Stimulated activated CD8-positive, alpha-beta memory T cell treated with anti-CD3 and anti-CD28 coated beads, Interleukin-4, amount 100 ng/mL, for 4 hours (primary cell): ENCODE measurements at places on chromosomes 6 and 20.

- DNase-seq: no peak
Observed at GRCh38 chr6:43912116-43912577, 142.1 kb downstream of the VEGFA start.

DNA sequence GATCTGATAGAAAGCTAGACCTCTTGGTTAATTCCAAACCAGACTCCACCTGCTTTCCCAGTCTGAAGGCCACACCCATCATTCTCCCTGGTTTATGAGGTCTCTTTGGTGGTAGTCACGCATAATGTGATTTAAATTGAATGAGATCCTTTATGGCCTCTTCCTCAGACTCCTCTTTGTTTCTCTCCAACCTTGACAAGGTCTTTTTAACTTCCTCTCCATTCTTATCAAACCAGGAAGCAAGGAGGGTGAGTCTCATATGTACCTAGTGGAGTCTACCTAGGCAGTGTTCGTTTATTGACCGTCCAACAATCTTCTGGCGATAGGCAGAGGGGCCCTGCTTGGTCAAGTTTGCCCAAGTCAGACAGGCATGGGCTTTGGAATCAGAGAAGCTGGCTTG is 184.2 kb upstream of the LAMP5 start:
- DNase-seq: no peak

DNA sequence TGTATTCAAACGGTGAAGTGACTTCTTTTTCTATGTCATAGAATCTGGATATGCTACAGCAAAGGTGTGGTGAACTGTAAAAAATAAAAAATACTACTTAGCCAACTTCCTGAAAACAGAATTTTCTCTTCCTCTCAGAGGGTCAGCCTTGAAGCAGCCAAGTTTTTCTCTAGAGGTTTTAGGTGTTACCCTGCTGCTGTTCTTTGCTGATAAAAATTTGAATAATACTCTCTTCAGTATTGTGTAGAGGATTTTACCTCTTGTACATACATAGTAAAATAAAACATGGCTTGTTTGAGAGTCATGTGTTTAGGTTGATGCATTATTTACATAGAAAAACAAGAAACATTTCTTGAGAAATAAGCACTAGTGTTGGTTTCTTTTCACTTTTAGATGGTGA is 458.4 kb downstream of the TBC1D32 start:
- DNase-seq: no peak

DNA sequence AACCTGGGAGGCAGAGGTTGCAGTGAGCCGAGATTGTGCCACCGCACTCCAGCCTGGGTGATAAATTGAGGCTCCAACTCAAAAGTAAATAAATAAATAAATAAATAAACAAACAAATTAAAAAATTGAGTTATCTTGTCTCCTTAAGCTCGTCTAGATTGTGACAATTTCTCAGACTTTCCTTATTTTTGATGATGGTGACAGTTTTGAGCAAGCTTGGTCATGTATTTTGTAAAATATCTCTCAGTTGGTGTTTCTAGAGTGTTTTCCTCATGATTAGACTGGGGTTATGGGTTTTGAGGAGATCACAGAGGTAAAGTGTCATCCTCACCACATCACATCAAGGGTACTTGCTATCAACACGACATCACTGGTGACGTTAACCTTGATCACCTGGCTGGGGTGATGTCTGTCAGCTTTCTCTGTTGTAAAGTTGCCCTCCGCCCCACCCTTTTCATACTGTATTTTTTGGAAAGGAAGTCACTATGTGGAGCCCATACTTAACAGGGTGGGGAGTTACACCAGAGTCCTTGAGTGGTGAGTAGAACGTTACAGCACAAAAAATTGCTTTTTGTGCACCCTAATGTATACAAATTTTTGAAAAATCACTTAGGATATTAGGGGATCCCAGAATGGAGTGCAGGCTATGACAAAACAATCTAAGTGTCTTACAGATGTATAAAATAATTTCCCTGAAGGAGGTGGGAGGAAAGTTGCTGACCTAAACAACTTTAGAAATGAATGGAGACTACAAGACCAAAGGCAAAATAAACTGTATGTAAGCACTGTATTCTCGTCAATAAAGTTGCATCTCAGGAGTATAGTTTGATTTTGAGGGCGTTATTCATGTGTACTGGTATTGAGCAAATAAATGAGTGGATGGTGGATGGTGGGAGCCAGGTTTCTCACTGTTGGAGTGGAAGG is 116.4 kb upstream of the SGK1 start:
- no peak for DNase-seq

DNA sequence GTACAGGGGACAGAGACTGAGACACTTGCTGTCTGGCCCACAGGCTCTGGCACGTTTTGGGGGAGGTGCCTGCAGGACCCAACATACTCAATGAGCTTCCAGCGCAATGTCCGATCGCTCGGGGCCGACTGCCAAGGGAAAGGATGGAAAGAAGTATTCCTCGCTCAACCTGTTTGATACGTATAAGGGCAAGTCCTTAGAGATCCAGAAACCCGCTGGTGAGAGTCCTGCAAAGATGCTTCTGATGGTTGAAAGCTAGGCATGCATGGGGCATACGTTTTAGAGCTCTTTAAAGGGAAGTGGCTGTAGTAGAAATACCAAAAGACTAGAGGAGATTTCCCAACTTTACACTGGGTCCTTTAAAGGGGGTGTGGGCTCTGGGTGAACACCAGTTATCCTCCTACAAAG is 2.2 kb downstream of the PRRC2A start:
- no peak for DNase-seq

GRCh38 chr20:25039697-25040437 is 18.1 kb downstream of the ACSS1 start:
- no peak for DNase-seq

DNA sequence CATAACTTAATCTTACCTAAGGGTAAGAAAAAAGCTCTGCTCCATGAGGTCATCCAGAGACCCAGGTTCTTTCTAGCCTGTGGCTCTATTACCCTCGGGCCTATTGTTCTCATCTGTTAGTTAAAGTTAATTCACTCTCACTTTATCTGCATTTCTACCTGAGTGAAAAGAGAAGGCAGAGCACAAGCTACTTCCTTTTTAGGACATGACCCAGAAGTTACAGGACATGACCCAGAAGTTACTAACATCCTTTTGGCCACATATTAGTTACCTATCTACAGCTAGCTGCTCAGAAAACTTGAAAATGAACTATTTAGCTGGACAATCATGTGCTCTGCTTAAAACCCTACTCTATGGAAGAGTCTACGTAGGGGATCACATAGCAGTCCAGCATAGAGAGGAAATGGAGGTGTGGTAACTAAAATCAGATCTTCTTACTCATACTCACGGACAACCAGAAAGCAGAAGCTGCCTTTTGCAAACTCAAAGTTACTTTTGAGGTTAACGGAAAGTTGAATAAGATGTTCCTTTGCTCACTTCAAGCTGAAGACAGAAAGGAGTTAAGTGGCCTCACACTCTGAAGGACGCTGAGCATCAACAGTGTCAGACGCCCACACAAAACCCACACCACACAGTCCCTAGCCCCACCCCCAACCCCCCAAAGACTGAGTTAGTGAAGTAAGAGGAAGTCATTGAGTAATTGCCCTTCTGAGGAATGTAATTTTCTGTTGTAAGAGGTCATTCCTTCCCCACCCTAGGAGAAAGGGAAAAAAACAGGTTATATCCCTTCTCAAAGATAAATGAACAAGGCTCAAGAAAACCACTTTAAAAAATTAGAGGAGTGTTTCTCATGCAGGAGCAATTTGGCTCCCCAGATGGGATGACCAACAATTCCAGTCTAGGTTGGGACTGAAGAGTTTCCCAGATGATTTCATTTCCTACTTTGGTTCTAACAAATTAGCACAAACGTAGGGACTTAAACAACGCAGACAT is 45.9 kb upstream of the TAB2 start:
- peak; percentile 81 for DNase-seq

DNA sequence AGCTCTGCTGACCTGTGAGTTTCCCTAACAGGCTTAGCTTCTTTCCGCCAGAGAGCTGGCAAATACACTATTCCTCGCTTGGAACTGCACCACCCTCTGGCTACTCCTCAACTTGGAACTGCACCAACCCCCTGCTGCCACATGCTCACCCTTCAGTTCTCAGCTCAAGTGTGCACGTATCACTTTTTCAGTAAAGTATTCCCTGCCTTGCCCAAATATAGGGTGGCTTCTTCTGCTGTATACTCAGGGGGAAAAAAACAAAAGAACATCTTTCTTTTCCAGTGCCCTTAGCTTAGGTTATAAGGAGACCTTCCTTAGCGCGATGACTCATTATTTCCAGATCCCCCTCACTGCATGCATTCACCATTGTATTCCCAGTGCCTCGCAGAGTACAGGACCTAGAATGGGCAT is 21.2 kb downstream of the GNAS-AS1 start:
- DNase-seq: no peak

- no peak for DNase-seq
Observed at GRCh38 chr6:26426691-26427450, 13.4 kb upstream of the BTN3A3 start.

GRCh38 chr6:77633471-77633870 is 19.4 kb upstream of the MEI4 start:
- no peak for DNase-seq

DNA sequence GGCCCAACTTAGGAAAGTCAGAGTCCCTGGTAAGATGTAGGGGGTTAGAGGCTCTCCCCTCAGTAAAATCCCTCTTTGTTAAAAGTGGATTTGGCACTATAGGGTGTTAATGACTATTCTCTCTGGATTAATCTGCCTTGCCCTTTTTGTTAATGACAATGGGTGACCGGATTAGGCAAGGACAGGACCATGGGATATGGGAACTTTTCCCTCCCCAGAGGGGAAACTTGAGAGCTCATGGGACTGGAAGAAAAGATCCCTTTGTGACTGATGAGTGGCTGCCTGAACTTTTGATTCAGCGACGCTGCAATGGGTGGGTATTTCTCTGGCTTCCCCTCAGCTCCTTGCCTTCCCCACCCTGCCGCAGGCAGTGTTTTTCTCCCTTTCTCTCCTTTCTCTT is 12.2 kb upstream of the TAAR9 start:
- DNase-seq: no peak

DNA sequence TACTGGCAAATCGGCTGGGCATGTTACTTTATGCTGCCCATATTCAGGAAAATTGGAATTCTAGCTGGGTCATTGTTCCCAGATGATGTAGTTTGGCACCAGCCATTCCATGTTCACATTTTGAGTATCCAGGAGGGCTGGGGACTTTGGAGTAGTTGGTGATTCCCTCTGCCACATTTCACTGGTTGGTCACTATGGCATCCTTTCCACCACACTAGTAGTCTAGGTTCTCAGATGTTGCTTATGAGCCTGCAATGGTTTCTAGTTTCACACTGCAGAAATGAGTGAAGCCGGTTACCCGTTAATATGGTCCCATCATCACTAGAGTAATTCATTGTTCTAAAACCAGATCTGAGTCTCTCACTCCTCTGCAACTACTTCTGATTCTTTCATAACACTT is 4.6 kb downstream of the PTPN1 start:
- no peak for DNase-seq

- no peak for DNase-seq
Observed at GRCh38 chr20:420721-421574, 12.8 kb downstream of the RBCK1 start.

DNA sequence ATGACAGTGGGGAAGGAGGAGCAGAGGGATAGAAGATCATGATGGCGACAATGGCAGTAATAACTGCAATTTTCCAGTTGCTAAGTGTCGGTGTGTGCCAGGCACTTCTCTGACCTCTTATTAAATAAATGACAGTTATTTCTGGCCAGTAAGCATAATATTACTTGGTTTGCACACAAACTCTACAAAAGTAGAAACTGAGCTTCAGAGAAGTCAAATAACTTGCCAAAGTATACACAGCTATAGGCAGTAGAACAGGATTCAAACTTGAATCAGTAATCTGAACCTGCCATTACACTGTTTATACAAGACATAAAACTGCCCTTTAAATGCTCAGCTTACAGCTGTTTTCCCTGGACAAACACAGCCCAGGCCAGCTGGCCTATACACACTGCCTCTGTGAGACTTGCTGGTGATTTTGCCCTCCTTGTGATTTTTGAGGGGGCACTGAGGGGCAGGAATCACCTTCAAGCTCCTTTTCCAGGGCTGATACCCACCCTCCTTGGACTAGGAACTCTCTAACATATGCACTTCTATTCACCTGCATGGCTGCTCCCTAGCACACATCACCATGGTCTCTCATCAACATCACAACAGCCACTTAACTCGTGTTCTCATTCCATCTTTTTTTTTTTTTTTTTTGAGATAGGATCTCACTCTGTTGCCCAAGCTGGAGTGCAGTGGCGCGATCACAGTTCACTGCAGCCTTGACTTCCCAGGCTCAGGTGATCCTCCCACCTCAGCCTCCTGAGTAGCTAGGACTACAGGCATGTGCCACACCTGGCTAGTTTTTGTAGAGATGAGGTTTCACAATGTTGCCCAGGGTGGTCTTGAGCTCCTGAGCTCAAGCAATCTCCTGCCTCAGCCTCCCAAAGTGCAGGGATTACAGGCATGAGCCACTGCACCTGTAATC is 63.6 kb downstream of the SLC23A2 start:
- no peak for DNase-seq

DNA sequence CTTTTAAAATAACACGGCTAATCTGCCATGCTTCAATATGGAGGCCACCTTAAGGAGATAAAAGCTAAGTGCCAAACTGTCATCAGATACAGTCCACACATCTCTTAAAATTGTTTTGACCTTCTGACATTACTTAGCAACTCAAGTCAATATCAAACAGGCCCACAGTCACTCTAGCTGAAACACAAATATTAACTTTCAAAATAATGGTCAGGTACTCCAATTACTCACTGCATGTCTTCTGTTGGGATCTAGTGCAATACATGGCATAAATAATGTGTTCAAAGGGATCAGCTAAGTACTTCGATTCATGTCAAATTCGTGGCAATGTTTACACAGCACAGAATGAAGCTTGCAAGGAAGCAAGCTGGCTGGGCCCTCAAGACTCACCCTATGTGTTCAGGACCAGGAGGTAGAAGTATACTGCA is 133.9 kb upstream of the BEND6 start:
- no peak for DNase-seq

- no peak for DNase-seq
Observed at GRCh38 chr6:5681480-5681879, 325.2 kb downstream of the NRN1 start.

DNA sequence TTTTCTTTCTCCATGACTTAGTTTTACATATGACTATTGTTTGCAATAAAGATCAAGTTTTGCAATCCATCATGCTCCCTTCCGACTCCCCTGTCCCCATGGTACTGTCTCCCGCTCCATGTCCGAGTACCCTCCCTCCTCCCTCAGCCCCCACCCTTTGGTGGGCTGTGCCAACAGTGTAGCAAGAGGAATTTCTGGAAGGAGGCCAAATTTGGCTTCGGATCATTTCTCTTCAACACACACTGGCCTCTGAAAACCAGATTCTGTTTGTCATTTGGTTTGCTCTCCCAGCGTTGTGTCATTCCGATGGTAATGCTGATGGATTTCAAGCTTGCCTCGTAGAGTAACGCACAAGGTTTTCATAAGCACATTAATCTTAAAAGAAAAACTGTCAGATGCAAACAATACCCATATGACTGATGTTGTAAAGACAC is 22.9 kb upstream of the PAX1 start:
- no peak for DNase-seq

- no peak for DNase-seq
Observed at GRCh38 chr6:30898750-30899360, 9.2 kb upstream of the GTF2H4 start.

GRCh38 chr6:106988664-106989063 is 14.1 kb upstream of the CD24 start:
- DNase-seq: no peak
